Fibroblast of skin of right biceps (primary cell): ENCODE measurements at places on chromosomes 6 and 20.

DNA sequence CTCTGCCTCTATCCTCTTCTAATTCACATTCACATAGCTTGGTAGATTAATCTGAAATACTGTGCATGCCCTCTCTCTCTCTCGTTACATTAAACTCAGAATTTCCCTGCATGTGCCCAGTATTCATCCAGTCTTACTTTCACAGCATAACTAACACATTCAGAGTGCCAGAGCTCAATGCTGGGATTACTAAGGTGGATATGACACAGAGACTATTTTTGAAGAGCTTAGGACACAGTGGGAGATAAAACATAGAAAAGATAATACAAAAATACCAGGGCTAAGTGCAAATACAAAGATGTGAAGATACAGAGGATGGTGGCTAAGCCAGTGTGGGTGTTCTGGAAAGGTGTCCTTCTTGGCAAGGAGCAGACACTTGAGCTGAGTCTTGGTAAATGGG is 6.3 kb downstream of the SYNE1 start:
- DNase-seq: no peak

DNA sequence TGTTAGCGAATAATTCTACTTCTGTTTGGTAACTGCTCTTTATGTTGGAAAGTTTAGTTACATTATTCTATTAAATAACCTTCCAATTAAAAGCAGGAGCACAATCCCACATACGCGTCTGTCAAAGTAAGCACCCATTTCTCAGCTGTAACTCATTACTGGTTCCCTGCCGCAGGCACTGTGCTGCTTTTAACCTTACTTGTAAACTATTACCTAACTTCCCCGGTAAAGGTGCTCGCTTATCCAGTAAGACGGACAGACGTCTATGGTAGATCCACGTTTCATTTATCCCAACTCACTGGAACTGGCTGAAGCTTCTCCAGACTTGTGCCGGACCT is 529 bp upstream of the ENPP4 start:
- DNase-seq: no peak

DNA sequence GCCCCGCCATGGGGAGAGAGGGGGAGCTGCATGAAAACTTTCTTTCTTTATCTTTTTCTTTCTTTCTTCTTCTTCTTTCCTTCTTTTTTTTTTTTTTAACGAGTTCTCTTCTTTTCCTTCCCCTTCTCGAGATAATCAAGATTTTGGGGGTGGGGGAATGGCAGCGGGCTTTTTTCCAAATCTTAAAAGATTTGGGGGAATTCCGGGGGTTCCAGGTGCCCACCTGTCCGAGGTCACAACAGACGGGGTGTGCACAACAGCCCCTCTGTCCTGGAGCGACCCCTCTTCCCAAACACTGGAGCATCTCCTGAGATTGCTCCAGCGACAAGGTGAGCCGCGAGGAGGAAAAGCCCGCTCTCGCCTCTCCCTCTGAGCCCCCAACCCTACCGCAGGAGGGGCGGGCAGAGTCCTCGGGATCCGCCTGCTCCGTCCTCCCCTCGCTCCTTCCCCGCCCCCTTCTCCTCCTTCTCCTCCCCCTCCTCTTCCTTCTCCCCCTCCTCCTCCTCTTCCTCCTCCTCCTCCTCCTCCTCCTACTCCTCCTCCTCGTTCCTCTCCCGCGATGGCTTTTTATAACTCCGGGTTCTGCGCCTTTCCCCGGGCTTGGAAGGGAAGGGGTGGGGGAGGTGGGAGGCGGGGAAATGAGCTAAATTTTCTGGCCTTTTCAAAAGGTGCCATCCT is 689 bp upstream of the KCNB1 start:
- no peak for DNase-seq

DNA sequence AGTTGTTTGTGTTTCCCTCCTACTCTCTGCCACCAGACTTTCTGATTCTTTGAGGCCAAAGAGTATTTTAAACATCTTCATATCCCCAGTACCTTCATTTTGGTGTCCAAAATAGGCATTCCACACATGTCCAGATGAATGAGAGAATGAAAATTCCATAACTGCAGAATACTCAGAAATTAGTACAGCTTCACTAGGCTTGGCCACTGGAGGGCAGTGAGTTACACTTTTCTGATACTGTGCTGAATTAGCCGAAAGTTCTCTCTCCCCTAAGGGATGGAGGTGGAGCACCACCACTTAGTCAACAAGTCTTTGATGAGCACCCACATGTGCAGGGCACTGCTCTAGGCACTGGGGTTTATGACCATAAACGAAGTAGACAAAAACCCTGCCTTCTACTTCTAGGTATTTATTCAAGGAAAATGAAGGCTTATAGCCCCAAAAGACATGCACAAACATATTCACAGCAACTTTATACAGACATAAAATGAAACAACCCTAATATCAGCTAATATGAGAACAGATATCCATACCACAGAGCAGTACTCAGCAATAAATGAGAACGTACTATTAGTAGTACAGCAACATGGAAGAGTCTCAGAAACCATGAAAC is 46.1 kb upstream of the TMEM217 start:
- DNase-seq: peak; percentile 45

GRCh38 chr20:36836591-36837269 is 39.2 kb upstream of the TLDC2 start:
- peak; percentile 64 for DNase-seq

DNA sequence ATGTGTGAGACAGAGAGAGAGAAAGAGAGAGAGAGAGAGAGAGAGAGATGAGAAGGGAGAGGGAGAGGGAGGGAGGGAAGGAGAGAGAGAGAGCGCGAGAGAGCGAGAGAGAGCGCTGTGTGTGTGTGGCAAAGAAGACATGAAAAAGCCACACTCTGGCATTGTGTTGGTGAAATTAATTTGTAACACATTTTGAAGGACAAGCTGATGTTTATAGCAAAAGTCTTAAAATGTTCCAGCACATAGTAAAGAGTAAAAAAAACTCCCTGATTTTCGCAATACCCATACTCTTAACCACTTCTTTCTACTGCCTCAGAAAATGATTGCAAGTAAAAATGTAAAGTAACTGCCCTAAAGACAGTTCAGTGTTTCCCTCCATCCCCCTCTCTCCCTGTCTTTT is 56.7 kb downstream of the SLC22A1 start:
- no peak for DNase-seq

DNA sequence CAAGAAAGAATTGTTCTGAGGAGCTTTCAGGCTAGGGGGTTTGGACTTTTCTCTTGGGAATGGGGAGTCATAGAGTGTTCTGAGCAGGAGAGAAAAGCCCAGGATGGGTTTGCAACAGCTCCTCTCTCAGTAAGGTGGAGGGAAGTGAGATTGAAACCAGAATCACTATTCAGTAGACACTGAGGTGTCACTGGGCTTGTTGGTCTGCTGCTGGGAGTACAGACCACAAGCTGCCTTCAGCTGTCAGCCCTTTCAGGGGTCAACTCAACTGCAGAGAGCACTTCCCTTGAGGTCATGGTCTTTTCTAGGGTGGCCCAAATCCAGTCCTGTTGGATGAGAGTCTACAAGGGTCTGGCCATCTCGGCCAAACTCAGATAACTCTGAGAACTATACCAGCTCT is 12.9 kb upstream of the FOXA2 start:
- no peak for DNase-seq

GRCh38 chr20:51029963-51030920 is 7.3 kb upstream of the KCNG1 start:
- peak; percentile 86 for DNase-seq

DNA sequence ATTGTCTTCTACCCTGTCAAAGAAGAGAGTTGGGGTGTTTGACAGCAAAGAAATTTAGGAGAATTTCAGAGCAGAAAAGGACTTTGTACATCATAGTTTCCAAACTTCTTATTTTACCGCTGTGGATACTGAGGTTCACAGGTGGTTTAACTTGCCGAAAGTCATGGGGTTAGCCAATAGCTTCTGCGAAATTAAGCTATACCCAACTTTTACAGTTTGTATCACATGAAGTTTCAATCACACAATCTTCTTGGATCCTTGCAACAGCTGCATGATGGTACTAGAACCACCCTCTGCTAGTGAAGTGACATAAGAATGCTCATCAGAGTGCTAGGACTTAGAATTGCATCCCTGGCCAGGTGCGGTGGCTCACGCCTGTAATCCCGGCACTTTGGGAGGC is 345.5 kb downstream of the CD83 start:
- DNase-seq: no peak

DNA sequence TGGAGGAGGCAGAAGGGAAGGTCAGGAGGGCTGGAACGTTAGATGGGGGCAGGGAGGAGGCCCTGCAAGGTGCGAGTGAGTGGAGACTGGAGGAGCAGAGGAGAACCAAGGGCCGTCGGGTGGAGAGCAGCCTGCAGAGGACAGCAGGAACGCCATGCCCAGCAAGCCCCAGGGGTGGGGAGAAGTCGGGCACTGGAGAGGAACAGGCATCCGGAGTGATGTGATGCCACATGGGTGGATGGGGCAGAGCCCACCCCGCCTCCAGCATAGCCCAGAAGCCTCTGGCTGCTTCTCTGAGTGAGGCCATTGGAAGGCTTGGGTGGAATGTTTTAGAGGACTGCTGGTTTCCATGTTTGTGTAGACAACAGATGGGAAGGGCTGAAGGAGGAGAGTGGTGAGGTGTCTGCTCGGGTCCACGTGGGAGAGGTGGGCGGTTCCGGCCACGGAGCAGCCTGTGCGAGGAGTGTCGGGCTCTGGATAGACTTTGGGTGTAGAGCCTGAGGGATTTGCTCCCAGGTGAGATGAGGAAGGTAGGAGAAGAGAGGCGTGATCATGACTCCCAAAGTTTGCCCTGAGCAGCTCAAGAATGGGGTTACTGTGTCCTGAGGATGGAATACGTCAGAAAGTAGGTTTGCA is 221.4 kb downstream of the SMOC2 start:
- DNase-seq: no peak

DNA sequence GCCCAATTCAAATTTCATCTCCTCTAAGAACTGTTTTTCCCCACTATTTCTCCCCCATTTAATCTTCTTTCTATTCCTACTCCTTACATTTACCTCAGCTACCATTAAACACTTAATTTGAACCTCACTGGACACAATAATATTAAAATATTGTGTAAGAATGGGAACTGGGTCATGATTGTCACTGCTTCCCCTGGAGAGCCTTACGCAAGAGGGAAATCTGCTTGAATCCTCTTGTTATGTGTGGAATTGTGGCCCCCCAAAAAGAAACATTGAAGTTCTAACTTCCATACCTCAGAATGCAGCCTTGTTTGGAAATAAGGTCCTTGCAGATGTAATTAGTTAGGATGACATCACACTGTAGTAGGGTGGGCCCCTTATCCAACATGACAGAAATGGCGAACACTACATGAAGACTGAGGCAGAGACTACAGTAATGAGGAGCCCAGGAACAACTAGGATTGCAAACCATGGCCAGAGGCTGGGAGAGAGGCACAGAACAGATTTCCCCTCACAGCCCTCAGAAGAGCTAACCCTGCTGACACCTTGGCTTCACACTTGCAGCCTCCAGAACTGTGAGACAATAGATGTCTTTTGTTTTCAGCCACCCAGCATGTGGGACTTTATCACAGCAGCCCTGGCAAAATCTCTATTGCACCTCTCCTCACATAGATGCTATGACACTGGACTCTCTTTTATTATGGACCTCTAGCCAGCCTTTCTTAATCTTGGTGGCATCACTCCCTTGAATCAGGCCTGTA is 29.9 kb downstream of the HIVEP2 start:
- DNase-seq: no peak

DNA sequence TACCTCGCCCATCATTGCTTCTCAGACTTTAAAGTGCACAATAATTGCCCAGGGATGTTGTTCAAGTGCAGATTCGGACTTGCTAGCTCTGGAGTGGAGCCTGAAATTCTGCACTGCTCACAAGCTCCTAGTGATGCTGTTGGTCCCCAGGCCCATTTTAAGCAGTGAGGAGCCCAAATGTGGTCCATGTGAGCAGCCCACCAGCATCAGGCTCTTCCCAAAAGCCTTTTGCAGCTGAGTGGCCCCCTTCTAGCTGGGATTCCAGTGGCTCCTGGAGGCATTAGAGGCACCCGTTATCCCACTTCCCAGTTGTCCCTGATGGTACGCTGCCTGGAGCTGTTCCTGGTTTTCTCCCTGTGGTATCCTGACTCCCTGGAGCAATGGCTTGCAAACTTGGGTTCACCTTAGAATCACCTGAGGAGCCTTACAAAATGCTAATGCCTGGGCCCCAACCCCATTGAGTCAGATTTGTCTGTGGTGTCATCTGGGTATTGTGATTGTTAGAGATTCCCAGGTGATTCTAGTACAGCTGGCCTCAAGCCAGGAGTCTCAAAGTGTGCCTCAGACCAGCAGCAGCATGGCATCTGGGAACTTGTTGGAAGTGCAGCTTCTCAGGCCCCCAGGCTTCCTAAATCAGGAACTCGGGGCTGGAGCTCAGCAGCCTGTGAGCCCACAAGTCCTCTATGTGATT is 186.9 kb upstream of the SLC24A3 start:
- no peak for DNase-seq

- DNase-seq: peak; percentile 94
Measured at GRCh38 chr6:13711733-13712598, at the start of gene RANBP9. Gene RANBP9 (minus strand): TSS chr6:13711835. CDS start chr6:13711505, 330 bp downstream.

GRCh38 chr6:85422996-85423395 is 26.9 kb upstream of the NT5E start:
- no peak for DNase-seq

DNA sequence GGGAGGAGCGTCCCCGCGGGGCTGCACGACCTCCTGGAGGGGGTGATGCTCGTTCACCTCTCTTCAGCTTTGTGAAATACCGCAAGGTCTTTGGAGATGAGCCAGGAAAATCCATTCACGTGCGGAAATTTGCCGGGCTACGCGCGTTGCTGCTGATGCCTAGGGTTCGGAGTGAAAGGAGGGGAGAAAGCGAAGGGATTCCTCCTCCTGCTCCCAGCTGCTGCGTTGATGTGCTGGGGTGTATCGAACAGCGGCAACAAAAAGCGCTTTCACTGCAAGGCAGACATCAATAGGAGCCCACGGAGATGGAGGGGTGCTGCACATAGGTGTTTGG is 391 bp upstream of the B3GAT2 start:
- no peak for DNase-seq

DNA sequence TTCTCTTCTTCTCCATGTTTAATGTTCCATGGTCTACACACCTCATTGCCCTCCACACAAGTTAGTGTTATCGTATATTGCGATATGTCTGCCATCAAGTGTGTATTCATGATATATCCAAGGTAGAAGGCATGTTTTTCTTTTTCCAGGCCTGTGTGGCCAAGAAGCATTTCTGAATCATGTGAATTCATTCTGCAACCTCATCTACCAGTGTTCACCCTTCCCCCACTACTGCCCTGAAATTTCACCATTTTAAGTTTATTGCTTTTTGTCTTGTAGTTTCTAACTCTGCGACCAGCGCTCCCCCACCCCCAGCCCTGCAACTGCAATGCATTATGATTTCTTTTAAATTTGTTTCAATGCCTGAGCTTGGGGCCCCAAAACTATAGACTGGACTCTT is 618.0 kb upstream of the FLRT3 start:
- peak; percentile 26 for DNase-seq

GRCh38 chr20:1377984-1378734 is 14.7 kb downstream of the FKBP1A start:
- DNase-seq: peak; percentile 53

GRCh38 chr20:51092338-51092737 is 69.4 kb upstream of the KCNG1 start:
- DNase-seq: peak; percentile 56

GRCh38 chr6:156423075-156423474 is 354.1 kb upstream of the ARID1B start:
- DNase-seq: no peak
